ENCODE measurements at places on chromosomes 6 and 20.

GRCh38 chr6:170433163-170434116 lies 119.7 kb downstream of the PSMB1 start:
- DNase-seq, result no peak

- no peak for DNase-seq
Observed at GRCh38 chr20:48364688-48365421, 462.9 kb downstream of the PREX1 start.

DNA sequence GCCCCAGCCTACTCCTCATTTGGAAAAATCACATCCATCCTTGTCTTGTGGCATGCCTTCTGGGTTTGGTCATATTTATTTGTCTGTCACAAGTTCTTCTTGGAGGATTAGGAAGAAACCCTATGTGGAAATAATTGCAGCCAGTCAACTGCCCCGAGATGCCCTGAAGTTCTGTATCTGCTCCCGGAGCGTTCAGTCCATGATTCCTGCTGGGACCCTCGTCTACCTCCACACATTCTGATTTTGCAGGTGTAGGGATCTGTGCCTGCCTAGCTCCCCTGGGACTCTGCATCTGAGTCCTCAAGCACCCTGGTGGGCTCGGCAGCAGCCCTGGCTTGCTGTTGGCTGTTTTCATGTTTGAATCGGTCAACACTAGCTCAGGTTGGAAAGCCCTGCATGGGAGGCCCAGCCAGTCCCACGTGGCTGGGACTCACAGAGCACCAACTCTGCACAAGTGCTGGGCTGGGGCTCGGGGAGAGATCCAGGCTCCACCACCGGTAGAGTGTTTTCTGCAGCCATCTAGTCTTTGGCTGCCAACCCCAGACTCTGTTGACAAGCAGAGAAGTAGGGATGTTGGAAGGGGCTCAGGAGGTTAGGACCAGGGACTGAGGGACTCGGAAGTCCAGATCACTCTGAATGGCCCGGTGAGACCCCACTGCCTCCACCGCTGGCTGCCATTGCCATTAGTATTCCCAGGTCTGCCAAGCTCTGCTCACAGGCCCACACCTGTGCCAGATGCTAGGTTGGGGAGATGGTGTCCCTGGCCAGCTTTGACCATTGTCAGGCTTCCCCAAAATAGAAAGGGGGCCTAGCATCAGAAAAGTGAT lies 183.5 kb upstream of the CST7 start:
- no peak for DNase-seq

DNA sequence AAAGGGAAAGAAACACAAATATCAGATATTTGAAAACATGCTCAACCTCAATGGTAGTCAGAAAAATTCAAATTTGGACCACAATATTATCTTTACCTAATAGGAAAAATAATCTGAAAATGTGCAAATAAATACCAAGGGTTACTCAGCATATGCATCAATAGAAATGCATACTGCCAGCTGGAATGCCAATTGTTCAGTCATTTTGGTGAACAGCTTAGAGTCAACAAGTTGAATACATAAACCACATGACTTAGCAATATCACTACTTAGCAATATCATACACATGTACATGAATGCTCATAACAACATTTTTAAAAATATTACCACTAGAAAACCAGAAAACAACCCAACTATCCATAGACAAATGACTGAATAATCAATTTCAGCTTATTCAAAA lies 212.7 kb downstream of the PTPRK start:
- DNase-seq, result no peak

GRCh38 chr6:41161380-41161779 lies 1.5 kb downstream of the TREM2 start:
- DNase-seq, result no peak

DNA sequence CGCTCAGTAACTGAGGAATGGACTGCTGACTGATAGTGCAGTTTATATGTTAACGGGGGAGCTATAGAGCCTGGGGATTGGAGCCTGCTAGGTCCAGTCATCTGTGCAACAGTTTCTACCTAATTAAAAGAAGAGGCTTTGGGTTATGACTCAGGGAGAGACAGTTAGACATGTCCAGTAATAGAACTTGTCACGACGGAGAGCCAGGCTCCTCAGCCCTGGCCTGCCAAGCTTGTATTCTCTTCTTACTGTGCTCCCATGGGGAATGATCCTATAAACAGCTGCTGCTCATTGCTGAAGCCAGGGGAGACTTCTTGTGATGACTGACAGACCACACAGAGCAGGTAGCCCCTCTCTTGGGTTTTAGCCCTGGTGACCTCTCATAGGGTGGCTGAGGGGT lies 69.3 kb downstream of the SYNJ2 start:
- no peak for DNase-seq

- no peak for DNase-seq
Observed at GRCh38 chr6:34151321-34152041, 5.6 kb upstream of the GRM4 start.

DNA sequence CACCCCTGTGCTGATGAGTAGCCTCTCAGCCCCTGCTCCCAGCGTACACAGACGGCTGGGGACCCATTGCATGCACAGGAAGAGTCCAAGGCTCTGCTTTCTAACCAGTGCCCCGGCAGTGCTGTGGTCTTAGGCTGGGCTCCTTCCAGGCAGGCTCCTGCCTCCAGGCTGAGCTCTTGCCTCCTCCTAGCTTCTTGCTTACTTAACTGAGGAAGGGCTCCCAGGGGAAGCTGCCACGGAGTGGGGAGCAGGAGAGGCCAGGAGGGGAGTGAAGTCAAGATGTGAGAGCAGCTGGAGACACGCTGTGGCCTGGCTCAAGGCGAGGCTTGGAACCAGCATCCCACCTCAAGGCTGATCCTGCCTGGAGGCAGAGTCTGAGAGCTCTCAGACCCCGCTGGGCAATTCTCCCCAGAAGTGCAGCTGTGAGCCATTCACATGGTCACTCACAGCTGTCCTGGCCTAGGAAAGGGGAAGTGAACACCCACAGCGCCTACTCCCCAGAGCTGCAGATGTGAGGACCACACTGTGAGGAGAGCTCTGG lies 141.0 kb downstream of the TBXT start:
- DNase-seq, result no peak

GRCh38 chr6:15956205-15957106 lies 172.4 kb upstream of the MYLIP start:
- no peak for DNase-seq

GRCh38 chr20:23586735-23587525 lies 18.6 kb upstream of the CST9L start:
- no peak for DNase-seq

DNA sequence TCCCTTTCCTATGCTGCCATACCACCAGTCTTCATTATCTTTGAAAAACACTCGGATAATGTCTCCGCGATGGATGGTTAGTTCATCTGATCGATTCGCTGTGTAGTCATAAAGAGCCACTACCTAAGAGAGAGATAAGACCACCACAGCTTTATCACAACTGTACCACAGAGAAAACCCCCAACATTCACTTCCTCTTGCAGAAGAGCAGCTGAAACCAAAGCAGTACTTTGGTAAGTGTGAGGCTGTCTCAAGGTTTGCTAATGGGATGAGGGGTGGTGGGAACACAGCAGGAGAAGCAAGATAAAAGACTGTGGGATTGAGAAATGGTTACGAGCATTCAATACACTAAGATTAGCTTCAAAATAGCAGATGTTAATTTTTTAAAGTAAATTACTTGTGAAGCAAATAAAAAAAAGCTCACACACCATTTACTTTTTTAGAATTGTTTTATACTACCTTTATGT lies 142.1 kb downstream of the MYB start:
- DNase-seq, result no peak

GRCh38 chr6:138654715-138655634 lies 118.6 kb upstream of the CCDC28A start:
- DNase-seq, result no peak

- no peak for DNase-seq
Observed at GRCh38 chr6:84273048-84273809, 45.8 kb upstream of the CEP162 start.

DNA sequence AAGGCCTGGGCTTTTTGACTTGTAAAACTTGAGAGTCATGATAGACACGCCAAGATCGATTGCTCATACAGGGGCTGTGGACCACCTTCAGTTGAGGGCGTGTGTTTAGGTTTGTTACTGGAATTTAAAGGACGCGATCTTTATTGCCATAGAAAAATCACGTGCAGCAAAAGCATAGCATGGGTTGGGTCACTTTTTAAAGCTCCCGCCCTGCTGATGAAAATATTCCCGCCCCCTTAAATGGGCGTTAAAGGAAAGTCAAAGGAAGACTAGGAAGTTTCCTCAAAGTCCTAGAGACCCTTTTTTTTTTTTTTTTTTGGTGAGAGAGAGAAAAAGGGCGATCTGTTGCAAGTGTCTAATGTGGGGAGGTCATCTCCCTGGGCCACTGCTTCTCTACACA lies 23.1 kb downstream of the TFAP2A start:
- DNase-seq, result no peak

- DNase-seq, result no peak
Observed at GRCh38 chr6:109762166-109762565, 71.1 kb downstream of the FIG4 start.

GRCh38 chr20:39960522-39961428 lies 728.3 kb downstream of the MAFB start:
- no peak for DNase-seq

DNA sequence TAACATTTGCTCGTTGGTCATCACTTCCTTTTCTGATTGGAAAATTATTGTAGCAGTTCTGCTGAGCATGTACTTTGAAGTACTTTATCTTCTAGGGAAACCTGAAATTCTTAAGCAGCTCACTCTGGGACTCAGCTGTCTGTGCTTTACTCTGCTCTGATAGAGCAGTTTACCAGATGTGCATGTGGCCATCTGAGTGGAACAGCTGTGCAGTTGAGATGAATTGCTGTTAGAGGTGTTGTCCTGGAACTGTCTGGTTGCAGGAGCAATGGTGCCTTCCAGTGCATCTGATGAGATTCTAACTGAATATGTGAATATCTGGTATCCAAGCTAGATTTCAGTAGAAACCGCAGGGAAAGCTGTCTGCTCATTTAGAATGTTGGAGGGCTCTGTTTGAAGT lies 27.2 kb downstream of the PANK2 start:
- DNase-seq, result no peak

DNA sequence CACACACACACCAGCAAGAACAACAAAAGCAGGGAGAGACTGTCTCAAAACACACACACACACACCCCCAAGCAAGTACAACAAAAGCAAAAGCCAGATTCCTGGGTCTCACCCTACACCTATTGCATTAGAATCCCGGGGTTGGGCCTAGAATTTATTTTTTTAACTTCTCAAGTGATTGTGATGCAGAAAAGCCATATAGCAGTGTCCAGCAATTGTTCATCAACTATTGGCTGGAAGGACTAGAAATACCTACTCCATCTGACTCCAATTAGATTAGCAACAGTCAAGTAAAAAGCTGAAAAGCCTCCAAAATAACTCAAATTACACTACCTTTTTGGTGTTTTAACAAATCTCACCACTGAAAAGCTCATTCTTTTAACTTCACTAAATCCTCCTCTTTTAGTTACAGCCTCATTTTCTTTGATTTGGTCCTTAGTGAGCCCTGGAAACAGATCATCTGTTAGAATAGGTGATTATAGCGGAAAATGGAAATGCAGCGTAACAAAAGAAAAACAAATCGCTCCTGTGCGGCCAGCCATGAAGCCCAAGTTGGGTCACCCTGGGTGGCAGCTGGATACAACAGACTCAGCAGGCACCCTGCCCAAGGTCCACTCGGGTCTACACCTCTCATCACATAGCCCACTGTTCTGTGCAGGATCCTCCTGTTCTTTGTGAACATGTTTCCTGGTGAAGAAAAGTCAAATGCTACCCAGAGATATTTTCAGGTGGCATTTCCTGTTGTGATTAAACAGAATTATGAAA lies 38.7 kb downstream of the STAU1 start:
- no peak for DNase-seq

DNA sequence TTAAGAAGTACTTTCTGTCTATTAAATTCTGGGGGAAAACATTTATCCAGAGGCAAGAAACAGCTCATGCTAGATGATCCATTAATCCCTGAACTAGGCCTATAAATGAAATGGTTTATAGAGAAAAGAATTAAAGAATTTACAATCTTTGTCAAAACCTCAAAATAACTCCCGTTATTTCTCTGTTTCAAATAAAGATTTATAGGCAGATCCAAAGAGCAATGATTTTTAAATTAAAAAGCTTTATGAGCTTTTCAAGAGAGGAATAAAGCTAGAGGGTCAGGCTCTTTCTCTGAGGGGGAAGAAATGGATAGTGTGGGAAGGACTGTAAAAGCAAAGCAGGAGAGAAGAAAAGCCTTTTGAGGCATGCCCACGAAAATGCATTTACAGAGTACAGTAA lies 82.5 kb upstream of the OGFRL1 start:
- DNase-seq, result no peak

DNA sequence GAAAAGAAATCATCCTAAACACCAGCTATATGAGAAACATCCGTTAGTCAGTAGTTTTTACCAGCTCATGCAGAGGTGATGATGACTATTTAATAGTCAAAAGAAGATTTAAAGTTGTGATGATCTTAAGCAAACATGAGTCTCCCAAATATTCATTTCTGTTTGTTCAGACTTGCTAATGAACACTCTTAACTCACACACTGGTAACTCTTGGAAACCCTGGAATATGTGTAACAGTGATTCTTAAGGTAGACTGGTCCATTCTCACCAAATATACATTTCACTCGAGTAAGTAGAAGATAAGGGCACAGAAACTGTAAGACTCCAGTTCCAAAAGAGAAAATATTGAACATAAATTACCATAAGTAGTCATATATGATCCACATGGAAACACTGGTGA lies 29.1 kb downstream of the RSPO3 start:
- no peak for DNase-seq

GRCh38 chr6:108563292-108563691 lies 2.6 kb downstream of the FOXO3 start:
- DNase-seq, result no peak

- DNase-seq, result no peak
Observed at GRCh38 chr20:25270829-25271251, 23.0 kb downstream of the PYGB start.

- DNase-seq, result no peak
Observed at GRCh38 chr6:12230523-12230922, 59.6 kb upstream of the EDN1 start.

DNA sequence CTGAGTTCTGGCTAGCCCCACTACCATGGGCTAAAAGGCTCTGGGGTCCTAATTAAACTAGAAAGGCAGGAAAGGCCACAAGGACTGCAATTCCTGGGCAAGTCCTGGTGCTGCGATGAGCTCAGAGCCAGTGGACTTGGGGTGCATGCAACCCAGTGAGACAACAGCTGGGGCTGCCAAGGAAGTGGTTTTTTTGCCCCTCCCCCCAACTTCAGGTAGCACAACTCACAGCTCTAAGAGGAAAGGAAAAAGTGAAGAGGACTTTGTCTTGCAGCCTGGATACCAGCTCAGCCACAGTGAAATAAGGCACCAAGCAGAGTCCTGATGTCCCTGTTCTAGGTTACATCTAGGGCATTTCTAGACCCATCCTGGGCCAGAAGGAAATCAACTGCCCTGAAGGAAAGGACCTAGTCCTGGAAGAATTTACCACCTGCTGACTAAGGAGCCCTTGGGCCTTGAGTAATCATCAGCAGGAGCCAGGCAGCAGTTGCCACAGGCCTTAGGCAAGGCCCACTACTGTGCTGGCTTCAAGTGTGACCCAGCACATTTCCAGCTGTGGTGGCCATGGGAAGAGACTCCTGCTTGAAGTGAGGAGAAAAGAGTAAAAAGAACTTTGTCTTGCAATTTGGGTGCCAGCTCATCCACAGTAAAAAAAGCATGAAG lies 358.4 kb downstream of the BTBD3 start:
- DNase-seq, result no peak

Measured in anterior cingulate cortex (tissue), 58 donors.